ENCODE measurements at places on chromosomes 11 and 22.

DNA sequence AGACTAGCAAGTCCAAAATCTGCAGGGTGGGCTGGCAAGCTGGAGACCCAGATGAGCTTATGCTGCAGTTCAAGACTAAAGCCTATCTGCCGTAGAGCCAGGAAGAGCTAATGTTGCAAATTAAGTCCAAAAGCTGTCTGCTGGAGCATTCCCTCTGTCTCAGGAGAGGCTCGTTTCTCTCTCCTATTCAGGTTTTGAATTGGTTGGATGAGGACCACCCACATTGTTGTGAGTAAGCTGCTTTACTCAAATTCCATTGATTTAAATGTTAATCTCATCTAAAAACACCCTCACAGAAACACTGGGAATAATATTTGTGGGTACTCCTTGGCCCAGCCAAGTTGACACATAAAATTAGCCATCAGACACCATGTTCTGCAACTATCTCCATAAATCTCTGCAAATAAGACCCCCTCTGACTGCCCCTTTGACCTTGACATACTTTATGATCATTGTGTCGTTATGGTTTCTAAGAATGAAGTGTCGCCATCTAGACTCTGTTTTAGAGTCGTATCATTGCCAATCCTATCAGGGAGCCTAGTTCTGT, 16.8 kb upstream of the CUL5 start:
- DNase-seq = no peak

DNA sequence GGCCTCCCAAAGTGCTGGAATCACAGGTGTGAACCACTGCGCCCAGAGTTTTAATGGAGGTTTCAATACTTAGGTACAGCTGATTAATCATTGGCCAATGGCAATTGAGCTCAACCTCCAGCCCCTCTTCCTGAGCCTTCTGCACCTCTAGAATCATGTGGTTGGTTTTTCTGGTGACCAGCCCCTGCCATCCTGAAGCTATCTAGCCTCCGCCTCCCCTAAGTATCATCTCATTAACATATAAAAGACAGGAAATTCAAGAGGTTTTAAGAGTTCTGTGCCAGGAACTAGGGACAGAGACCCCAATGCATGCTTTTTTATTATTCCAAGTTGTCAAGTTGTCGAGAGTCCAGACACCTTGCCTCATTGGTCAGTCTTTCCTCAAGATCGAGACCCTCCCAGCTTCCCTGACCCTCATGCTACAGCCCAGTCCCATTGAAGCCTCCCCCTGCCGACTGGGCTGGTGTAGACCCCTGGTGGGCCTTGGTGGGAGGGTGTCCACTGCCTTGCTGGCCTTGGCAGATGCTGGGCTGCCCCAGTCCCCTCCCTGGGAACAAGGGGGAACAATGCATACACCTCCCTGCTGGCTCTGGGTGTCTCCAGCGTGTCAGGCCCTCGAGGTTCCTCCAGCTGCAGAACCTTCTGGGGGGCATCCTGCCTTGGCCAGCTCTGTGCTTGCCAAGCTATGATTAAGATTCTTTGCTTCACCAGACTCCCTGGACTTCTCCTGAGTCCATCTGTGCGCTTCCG, 148.0 kb downstream of the CTTN start:
- DNase-seq = no peak

DNA sequence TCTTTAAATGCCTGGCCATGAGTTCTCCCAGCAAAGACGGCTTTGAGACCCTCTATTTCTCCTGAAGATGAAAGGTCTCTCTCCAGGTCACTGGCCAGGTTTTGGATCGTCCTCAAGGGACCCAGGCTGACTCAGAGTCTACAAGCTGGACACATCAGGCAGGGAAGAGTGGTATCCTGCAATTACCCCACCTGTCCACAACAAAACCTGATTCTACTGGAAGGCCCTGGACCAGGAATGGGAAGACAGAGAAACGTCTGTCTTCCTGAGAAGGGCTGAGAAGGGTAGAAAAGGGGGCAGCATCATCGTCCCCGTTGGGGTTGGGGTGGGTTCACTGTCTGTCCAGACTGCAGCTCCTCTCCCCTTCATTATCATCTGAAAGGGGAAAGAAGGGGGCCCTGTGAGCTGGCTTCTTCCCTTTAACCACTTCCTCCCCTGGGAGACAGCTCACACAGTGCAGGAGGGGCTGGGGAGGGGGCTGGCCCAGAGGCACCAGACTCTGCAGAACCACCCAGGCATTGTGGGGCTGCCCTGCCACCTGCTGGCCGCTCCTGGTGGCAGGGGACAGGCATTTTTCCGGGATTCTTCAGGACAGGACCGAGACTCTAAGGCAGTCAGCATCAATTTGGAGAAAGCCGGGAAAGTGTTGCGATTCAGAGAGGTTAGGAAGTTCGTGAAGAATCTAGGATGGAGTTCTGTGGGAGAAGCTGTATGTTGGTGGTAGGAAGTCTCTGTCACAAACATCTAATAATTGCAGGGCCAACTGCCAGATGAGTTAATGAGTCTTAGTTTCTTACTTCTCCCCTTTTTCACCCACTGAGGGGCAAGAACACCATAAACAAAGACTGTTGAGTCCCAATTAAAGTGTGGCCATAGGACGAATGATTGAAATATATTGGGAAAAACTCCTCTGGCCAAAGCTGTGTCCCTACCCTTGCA, 57.6 kb downstream of the SYN3 start:
- peak; percentile 68 for DNase-seq

GRCh38 chr11:46271875-46272815, 5.3 kb upstream of the CREB3L1 start:
- DNase-seq = no peak

GRCh38 chr11:116948391-116948790, 111.0 kb upstream of the APOA1 start:
- DNase-seq = no peak

GRCh38 chr11:128619007-128619406, 31.6 kb upstream of the ETS1 start:
- no peak for DNase-seq

DNA sequence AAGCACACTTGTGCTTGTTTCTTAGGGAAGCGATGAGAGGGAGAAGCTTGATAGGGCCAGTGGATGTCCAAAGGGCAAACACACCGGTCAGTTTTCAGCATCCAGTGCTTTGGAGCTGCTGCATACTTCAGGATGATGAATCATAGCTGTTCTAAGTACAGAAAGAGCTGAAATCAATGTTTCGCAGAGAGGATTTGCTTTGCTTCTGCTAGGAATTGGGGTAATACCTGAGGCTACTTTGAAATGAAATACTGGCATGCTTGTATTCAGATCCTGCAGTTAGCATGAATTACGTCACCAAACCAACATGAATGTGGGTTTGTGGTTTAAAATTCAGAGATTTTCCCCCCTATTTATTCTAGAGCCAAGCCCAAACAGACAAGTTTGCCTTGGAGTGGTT, 41.7 kb upstream of the SC5D start:
- DNase-seq = no peak
